ENCODE measurements at places on chromosomes 11 and 22.

GRCh38 chr11:17883057-17883456, 129.8 kb downstream of the SERGEF start:
- DNase-seq = no peak

- no peak for DNase-seq
Observed at GRCh38 chr11:112178428-112178827, 3.1 kb downstream of the BCO2 start.

DNA sequence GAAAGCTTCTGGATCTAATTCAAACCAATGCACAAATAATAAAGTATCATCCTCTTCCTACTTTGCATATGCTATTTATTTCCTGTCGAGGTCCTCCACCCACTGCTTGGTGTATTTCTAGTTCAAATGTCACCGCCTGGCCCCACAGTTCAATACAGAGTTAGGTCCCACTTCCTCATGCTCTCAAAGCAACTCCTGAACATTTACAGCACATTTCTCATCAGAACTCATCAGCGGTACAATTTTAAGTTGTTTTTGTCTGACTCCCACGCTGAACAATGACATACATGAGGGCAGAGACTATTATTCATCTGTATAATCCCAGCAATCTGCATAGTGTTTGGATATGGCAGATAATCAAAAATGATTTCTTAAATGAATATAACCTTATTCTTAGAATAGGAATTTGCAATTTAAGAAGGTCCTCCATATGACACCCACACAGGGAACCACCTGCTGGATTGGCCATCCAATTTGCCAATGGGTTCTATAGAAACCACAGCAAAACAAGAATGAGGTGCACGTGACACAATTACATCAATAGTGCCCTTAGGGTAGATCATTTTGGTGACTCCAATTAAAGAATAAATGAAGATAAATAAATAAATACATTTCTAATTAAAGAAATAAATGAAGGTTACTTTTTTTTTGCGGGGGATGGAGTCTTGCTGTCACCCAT, 54.2 kb downstream of the SLC25A17 start:
- DNase-seq = no peak

DNA sequence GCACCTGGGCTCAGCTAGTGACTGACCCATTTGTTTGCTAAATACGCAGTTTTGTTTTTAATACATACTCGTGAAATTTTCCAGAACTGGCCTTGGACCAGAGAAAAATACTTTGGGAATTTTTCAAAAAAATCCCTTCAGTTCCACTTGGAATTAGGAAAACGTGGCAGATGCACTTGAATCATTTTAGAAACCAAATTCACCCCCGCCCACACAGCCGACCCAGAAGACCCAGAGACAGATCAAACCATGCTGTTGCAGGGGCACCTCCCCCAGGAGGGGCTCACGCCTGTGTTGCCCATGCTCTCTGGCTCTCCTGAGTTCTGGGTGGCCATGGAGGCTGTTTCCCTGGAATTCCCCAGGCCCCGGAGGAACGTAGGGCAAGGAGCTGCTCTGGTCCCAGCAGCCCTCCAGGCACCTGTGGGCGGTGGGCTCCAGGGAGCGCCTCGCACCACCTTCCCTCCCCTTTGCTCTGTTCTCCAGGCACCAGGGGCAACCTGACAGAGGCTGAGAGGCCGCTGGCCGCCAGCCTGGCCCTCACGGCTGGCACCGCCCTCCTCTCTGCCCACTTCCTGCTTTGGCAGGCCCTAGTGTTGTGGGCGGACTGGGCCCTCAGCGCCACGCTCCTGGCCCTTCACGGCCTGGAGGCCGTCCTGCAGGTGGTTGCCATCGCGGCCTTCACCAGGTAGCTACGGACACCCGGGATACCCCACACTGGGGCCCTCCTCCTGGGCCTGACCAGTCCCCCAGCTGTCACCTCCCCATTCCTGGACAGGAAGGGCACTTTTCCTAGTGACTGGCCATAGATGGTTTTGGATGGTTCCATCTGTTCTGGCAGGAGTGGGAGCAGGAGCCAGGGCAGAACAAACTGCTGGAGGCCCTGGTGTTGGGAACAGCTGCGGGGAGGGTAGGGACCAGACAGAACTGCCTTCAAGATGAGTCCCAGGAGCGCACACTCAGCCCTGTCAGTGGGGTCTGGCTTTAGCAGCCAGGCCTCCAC, 3.3 kb upstream of the EPS8L2 start:
- DNase-seq = peak; percentile 35

DNA sequence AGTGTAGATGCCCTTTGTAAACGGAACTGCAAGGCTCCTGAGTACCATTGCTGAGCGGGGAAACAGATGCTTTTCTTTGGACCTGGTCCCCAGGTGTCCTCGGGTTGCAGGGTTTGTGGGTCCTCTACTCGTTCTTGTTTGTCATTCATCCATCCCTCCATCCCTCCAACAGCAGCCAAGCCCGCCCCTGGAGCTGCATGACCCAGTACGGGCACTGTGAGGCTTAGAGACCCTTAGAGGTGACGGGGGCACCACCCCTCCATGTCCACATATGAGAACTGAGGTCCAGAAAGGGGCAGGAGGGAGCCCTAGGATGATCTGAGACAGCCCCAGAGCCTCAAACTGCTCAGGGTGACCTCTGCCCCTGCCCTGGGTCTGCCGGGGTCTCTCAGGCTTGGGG, 45.4 kb downstream of the WNT11 start:
- no peak for DNase-seq

- no peak for DNase-seq
Observed at GRCh38 chr22:42848941-42849550, 8.0 kb downstream of the ARFGAP3 start.

- DNase-seq = no peak
Observed at GRCh38 chr11:99513368-99513767, 492.6 kb downstream of the CNTN5 start.

DNA sequence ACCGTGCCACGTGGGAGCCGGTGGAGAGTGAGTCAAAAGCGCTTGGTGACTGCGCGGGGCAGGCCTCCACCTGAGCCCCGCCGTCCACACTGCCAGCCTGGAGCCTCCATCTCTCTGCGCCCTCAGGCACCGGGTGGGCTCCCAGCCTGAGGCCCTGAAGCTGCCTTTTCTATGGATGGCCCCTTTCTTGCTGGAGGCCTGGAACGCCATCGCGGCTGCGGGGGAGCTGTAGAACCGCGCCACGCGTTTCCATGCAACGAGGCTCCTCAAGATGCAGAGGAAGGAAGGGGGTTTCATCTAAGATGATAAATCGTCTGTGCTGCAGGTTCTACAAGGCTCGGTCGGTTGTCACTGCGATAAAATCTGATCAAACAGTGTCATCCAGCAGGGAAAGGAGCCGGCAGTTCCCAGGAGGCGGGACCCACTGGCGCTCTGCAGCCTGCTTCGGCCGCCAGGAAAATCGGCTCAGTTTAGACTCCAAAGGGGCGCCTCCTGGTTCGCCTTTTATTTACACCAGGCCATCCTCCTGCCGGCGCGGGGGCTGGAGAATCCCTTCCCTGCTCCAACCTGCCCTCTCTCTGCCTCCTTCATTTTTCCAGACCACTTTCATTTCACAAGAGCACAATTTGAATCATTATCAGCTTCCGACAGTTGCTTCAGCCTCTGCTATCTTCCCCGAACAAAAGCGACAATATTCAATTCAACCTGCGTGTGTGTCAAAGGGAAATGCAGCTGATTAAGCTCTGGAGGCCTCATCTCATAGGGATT, 624.4 kb downstream of the BRD1 start:
- DNase-seq = no peak

DNA sequence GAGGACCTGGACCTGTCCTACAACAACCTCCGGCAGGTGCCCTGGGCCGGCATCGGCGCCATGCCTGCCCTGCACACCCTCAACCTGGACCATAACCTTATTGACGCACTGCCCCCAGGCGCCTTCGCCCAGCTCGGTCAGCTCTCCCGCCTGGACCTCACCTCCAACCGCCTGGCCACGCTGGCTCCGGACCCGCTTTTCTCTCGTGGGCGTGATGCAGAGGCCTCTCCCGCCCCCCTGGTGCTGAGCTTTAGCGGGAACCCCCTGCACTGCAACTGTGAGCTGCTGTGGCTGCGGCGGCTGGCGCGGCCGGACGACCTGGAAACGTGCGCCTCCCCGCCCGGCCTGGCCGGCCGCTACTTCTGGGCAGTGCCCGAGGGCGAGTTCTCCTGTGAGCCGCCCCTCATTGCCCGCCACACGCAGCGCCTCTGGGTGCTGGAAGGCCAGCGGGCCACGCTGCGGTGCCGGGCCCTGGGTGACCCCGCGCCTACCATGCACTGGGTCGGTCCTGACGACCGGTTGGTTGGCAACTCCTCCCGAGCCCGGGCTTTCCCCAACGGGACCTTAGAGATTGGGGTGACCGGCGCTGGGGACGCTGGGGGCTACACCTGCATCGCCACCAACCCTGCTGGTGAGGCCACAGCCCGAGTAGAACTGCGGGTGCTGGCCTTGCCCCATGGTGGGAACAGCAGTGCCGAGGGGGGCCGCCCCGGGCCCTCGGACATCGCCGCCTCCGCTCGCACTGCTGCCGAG, 1.5 kb downstream of the LRFN4 start:
- no peak for DNase-seq

DNA sequence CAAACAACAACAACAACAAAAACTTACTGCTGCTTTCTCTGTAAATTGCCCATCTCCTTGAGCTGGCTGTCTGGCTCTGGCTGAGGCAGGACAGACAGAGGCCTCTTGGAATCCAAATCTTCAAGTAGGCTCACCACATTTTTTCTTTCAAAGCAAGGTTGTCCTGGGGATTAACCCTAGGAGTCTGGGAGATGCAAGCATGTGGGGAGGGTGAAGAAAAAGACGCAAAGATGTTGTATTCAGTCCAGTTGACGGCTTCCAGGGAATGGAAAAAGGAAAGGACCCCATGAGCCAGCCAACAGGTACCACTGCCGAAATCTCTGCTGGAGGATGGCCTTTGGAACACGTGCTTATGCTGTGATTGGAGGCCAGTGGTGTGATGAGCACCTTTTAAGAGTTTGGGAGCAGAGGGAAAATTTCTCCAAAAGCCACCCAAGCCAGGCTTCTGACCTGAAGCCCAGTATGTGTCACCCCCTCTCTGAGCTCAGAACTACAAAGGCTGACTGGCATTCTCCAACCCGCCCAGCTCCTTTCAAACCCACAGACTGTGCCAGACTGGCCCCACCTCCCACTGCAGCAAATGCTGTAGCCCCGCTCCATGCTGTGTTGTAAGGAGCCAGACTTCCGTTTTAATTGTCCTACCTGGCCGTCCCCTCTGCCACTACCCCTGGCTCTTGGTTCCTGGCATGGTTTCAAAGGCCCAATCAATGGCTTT, 10.8 kb downstream of the BLID start:
- peak; percentile 30 for DNase-seq

DNA sequence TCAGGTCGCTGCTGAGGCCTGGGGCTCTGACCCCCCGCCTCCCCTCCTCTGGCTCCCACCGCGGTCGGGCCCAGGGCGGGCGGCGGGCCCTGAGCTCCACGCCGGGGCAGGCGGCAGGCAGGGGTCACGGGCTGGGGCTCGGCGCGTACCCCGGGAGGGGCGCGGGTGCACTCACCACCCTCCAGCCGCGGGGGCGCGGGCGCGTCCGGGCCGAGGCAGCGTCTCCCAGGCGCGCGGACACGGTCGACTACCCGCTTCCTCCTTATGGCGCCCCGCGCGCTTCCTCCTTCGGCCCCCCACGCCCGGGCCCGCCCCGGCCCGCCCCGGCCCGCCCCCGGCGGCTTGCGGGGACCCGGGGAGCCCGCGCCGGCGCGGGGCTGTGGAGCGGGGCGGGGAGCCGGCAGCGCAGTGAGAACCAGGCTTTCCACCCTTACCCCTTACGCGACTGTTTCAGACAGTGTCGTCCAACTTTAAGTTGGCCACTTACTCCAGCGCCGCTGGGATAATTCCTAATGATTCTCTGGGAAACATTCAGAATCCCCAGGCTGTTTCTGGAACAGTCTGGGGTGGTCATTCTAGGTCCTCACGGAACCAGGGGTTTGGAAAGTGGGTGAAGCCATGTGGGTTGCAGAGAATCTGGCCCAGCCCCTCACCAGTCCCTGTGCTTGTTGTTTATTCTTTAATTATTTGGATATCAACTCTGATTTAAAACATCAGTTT, at the start of gene BID:
TSS of gene BID (minus strand) at position 264 of the 720 bp plus-strand sequence. CDS start 24,353 bp downstream, outside the sequence.
- no peak for DNase-seq

DNA sequence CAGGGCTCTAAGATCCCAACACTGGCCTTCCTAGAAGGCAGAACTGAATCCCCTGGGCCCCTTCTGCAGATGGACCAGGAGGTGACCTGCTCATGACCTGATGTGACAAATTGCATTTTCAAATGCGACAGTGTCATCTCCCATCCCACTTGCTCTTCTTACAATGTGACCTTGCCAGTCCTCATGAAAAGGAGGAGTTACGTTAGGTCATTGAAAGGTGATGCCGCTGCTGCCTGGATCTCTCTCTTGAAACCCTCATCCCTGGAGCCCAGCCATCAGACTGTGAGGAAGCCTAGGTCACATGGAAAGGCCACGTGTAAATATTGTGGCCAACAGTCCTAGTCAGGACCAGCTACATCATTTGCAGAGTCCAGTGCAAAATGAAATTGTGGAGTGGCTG, 5.7 kb upstream of the C1QTNF4 start:
- DNase-seq = no peak

DNA sequence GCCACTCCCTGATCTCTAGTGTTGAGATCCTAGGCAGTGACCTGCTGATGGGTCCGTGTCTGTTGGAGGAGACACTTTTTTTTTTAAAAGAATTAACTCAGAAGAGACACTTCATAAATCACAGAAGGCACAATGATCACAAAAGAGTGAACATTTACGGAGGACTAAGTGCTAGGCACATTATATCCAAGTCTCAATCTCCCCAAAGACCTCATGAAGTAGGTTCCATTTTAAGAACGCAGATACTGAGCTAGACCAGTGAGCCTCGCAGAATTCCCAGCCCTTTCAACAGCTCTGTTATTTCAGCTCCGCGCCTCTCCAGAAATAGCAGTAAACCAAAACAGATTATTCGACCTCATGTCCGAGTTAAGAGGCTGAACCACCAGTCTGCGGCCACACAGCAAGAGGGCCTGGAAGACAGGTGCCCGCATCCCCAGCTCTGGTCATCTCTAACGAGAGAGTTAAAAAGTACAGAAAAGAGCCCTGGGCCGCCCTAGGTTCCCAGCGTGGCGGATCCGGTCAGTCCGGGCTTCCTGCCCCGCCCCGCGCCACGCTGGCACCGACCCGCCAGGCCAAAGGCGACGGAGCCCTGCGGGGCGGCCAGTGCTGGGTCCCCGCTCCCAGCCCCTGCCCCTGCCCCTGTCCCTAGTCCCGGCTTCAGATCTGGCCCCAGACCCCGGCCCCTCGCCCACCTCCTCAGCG, 612 bp downstream of the XBP1 start:
- DNase-seq = no peak

DNA sequence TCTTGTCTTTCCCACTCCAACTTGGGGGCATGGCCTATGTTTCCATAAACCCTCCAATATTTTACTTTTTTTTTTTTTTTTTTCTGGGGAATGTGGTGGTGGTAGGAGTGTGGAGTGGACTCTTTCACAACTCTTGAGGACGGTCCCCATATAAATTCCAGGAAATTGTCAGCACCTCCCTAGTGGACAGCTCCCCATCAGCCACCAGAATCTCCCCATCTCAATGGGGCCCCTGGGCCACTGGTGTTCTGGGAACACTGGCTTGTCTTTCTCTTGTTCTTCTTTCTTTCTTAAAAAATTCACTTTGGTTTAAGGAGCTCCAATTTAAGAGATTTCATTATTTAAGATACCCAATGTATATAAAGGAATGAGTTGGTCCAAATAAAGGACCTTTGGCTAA, 74.1 kb downstream of the ADM start:
- DNase-seq = no peak
